Breast epithelium (tissue), 4 donors: ENCODE measurements at places on chromosomes 6 and 20. TPM values are rescaled to one million over a fixed set of nuclear protein-coding genes. Genes with fewer than 3 reads are reported as not detected.

Gene SLC22A23
- total RNA-seq, result 26.3 TPM

DNA sequence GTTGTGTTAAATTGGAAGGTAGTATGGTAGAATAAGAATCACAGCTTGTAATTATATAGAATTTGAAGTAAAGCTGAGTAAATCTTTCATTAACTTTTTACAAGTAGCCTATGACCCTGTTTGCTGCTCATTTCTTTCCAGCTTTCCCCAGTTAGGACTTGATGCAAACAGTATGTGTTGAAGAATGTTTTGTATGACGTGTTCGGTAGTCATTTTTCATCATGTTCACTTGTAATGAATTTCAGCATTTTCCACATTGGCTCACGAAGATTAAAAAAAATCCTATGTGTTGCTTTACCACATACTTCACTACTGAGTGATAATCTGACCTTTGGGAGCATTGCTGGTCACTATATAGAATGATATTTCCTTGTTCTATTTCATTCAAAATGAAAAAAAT, 162.4 kb downstream of the CDKAL1 start:
- DNase-seq, result no peak

GRCh38 chr6:140209775-140210174, 835.3 kb upstream of the CITED2 start:
- no peak for DNase-seq

DNA sequence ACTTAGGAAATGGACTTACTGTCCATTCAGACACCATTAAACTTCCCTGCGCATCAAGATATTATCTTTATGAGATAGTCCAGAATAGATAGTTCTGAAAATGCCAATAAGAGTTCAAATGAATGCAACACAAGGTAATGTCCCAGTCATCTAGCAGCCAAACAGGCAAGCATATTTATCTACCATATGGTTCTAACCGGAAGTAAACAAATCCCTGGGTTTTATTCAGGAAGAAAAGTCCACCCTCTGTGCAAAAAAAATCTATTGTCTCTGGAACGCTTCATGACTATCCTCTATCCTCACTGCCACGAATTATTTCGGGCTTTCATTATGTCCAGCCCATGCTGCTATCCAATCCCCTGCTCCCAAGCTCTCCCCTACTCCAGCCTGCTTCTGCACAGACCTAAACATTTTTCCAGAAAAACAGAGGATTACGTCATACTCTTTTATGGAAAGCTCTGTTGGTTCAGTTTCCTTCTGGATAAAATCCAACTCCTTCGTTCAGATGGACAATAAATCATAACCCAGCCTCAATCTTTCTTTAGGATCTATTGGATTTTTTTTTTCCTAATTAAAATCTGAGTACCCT, 11.4 kb downstream of the PPIL6 start:
- DNase-seq, result no peak

DNA sequence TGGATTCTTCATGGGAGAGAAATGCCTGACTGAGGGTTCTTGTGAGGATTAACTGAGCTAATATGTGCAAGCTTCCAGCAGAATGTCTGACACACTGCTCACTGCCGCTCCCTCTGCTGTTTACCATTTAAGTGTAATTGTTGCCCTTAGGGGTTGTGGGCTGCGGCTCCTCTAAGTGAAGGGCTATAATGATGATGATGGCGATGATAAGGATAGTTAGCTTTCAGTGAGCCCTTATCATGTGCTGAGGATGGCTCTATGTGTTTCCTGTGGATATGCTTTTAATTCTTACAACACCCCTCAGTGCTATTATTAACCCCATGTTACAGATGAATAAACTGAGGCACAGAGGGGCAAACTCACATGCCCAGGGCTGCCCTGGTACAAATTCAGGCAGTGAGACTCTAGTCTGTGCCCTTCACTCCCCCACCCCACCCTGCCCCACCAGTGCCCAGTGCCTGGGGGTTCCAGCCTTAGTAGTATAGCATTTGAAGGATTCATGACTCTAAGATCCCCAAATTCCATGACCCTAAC, 33.4 kb downstream of the TGM2 start:
- no peak for DNase-seq

DNA sequence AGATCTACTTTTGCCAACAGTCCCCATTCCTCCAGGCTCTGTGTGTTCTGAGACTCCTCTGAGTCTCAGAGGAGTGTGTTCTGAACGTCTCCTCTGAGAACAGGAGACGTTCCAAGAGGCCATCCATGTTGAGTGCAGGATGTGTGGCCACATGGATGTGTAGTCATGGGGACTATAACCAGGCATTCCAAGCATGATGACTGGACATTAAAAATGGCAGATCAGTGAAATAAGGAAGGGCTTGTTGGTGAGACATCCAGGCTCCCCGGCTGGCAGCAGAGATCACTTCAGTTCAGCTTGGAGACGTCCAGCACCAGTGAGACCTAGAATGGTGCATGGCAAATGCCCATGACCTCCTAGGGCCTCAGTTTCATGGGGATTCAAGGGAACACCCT, 34.3 kb upstream of the POU5F1 start:
- no peak for DNase-seq

Gene TRIM31
- total RNA-seq, result 3.3 TPM

GRCh38 chr20:48921883-48922820, 641 bp downstream of the ARFGEF2 start:
- DNase-seq, result peak; percentile 55

- no peak for DNase-seq
These were observed 392.9 kb upstream of the IMPG1 start for GRCh38 chr6:76465410-76465809.

Gene IL17A
- not detected for total RNA-seq

DNA sequence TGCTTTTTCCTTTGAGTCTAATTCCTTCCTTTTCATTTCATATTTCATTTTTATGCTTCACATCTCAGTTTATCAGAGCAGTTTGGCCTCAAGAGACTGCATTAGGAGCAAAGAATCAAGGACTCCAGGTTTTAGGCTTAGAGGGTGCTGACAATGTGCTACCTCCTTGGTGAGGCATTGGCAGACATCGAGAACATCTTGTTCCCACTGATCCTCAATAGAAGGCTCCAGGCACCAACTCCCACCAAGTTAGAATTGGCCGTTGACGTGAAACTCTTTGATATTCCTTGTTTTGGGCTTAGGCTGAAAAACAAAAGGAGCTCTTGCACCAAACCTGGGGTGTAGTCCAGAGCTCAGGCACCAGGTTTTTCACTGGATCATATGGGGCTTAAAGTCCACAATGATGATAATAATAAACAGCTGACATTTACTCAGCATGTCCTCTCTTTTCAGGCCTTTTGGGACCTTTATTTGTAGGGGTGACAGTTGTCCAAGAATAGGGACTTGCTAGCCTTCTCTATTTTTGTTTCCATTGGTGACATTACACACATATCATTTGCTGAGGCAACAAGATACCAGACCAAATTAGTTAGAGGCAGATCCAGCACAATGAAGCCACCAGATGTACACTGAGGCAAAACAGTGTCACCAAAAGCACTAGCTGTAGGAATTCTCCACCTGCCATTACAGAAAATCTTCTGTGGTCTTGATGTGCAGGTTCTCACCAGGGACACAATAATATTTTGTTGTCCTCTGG, 81.0 kb upstream of the ENPP5 start:
- no peak for DNase-seq

Gene SIRPB1
- total RNA-seq, result 5.8 TPM

Gene ECT2L
- 0.15 TPM for total RNA-seq

DNA sequence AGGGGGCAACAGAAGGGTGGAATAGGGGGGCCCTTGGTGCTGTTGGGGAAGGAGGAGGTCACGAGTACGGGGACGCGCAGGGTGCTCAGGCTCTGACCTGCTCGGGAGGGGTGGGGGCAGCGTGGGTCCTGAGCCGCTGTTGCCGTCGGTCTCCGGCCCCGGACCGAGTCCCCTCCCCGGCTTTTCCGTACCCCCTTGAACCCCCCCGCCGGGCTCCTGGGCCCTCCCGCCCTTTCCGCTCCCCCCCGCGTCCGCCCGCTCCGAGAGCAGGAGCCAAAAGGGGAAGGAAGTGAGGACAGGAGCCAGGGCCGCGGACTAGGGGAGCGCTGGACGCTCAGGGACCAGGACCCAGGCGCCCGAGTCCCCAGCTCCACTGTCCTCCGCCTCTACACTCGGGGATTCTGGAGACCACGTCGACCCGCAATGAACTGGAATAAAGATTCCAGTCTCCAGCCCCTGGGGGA, at the start of gene RGL2:
Gene RGL2, minus strand, starts transcription at position 170 of the 464 bp plus-strand sequence. CDS start 332 bp downstream, outside the sequence.
- DNase-seq, result peak; percentile 77

Gene OPN5
- not detected for total RNA-seq

Gene LY6G6F
- total RNA-seq, result not detected

Gene MAD2L1BP
- 53.0 TPM for total RNA-seq

Gene SSTR4
- not detected for total RNA-seq

DNA sequence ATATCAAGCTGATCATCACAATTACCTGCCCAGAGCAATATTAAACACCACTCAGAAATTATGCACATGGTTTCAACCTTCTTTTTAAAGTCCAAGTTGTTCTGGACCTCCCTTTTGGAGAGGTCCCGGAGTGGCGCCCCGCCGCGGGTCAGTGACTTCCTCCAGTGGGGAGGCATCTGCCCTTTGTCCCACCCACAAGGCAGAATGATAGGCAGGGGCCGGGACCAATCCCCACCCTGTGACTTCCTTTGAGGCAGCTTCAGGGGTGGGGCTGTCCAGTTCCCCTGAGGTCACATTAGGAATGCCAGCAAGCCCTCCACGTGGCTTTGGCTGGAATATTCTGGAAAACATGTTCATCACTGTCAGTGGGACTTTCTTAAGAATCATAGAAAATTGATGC, 207.0 kb downstream of the ANKRD60 start:
- DNase-seq, result no peak

Gene CFAP61
- 0.59 TPM for total RNA-seq

Gene TRDN
- not detected for total RNA-seq

GRCh38 chr6:111556004-111556403, 49.7 kb downstream of the TRAF3IP2 start:
- DNase-seq, result no peak

Gene HMGCLL1
- 6.9 TPM for total RNA-seq

- DNase-seq, result no peak
These were observed 24.0 kb downstream of the PBOV1 start for GRCh38 chr6:138194287-138194686.

DNA sequence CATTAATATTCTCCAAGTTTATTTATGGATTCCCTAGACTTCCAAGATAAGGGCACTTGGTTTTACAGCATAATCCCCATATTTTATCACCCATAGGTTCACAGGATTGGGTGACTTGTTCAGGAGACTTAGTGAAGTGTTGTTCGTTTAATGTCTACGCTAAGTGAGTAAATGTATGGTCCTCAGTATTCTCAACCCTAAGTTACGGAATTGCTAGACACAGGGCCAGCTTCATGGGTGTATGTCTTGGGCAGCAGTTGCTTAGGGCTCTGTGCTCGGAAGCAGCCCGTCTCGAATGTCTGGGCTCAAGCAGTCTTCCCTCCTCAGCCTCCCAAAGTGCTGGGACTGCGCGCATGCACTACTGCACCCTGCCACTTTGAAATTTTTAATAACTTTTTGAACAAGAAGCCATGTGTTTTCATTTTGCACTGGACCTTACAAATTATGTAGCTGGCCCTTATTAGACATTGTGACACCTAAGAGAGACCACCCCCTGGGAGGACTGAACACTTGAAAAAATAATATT, 91.5 kb upstream of the ZNF217 start:
- DNase-seq, result no peak

DNA sequence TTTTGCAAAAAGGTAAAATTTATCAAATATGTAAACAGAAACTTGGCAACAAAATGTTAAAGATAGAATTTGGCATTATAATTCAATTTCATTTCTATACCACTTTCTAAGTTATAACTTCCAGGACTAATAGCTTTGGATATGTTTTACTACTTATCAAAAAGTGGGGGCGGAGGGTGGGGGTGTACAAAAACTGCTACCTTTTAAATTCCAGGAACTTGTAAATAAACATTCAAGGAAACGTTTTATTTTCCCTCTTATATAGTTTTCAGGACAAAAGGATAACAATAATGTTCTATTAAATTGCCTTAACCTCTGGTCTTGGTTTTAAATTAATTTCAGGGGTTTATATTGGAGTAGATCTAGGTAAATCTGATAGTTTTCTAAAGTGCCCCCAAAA, 103.8 kb downstream of the DST start:
- DNase-seq, result no peak

- no peak for DNase-seq
These were observed 182.5 kb downstream of the GJA10 start for GRCh38 chr6:90076511-90077415.

- no peak for DNase-seq
These were observed 44.9 kb downstream of the KCTD20 start for GRCh38 chr6:36487698-36488097.

DNA sequence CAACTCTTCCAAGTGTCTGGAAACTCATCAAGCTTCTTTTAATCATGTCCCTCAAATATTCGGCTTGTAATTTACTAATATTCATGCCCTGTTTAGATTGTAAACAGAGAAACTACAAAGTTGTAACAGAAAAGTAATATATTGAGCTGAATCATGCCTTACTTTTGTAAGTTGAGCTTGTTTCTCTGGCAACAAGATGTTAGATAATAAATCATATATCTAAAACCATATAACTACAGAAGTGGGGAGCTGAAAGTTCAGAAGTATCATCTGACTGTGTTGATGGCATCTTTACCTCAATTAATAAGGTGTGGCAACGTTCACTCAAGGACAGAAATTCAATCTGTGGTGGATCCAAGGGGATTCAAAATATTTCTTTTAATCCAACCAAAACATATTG, 263.9 kb downstream of the PLCB1 start:
- DNase-seq, result no peak

Gene FAM209B
- not detected for total RNA-seq
